ENCODE measurements at places on chromosomes 6 and 20. TPM values are rescaled to one million over a fixed set of nuclear protein-coding genes. Genes with fewer than 3 reads are reported as not detected.

The GATA5 gene
- total RNA-seq, result not detected

The TULP1 gene
- 0.17 TPM for total RNA-seq

The GUCA1A gene
- 0.33 TPM for total RNA-seq

The EEF1A2 gene
- 0.87 TPM for total RNA-seq

The TSPO2 gene
- not detected for total RNA-seq

The PBOV1 gene
- not detected for total RNA-seq

The HLA-DOB gene
- total RNA-seq, result 0.29 TPM

The RHAG gene
- total RNA-seq, result not detected

The HLA-DQA1 gene
- total RNA-seq, result not detected

The TMC2 gene
- total RNA-seq, result not detected

The ARFGEF3 gene
- total RNA-seq, result 0.44 TPM

The LINC00237 gene
- total RNA-seq, result not detected

The CDH4 gene
- 2.0 TPM for total RNA-seq

The ADGRF4 gene
- total RNA-seq, result under 0.01 TPM

The PROKR2 gene
- not detected for total RNA-seq

The NUS1 gene
- 12.1 TPM for total RNA-seq

The ZNF165 gene
- total RNA-seq, result 0.29 TPM

The ADAM33 gene
- 136 TPM for total RNA-seq

The HLA-C gene
- total RNA-seq, result 398 TPM

The EYS gene
- 0.50 TPM for total RNA-seq

The FAM217A gene
- not detected for total RNA-seq

The SLC17A3 gene
- not detected for total RNA-seq

The GINM1 gene
- total RNA-seq, result 56.6 TPM

The SIRPD gene
- total RNA-seq, result not detected

The TBX18 gene
- 55.7 TPM for total RNA-seq

The ADGRF1 gene
- not detected for total RNA-seq

The FAM83D gene
- 27.2 TPM for total RNA-seq

The SYTL3 gene
- total RNA-seq, result 4.9 TPM

The FILIP1 gene
- total RNA-seq, result 0.29 TPM

The HSPA1L gene
- 1.5 TPM for total RNA-seq

The WFDC2 gene
- total RNA-seq, result not detected
